A549 treated with Hydrocortisone at 1 μM for 4 hours (cell line): ENCODE measurements at places on chromosomes 4 and X. TPM values are rescaled to one million over a fixed set of nuclear protein-coding genes. Genes with fewer than 3 reads are reported as not detected.

Gene F8A3
- total RNA-seq: 0.53 to 1.2 TPM (median 0.91 TPM) in 5 replicates

Gene AADAT
- total RNA-seq: 7.4 to 8.7 TPM (median 8.4 TPM) in 5 replicates

Gene CITED1
- 1.2 to 2.8 TPM (median 1.8 TPM) in 5 replicates for total RNA-seq

Gene ANOS1
- 0.02 to 0.10 TPM (median 0.05 TPM) in 5 replicates for total RNA-seq

Gene KDM6A
- 10.2 to 14.6 TPM (median 12.2 TPM) in 5 replicates for total RNA-seq

Gene H2BW2
- not detected in 5 replicates for total RNA-seq

Gene AWAT2
- total RNA-seq: not detected in 5 replicates

Gene SPANXD
- total RNA-seq: 0.18 to 0.48 TPM in 2 of 5 replicates, not detected in the others

Gene MTNR1A
- total RNA-seq: 0.33 to 0.60 TPM (median 0.43 TPM) in 5 replicates

Gene TMEM144
- 2.7 to 4.0 TPM (median 3.3 TPM) in 5 replicates for total RNA-seq
